ENCODE measurements at places on chromosomes 5 and 9. TPM values are rescaled to one million over a fixed set of nuclear protein-coding genes. Genes with fewer than 3 reads are reported as not detected.

SLC34A1 gene
- total RNA-seq, result not detected

FCHO2 gene
- total RNA-seq, result 92.8 TPM

ORM1 gene
- 6.6 TPM for total RNA-seq

KCNMB1 gene
- total RNA-seq, result not detected

ZNF366 gene
- 14.7 TPM for total RNA-seq

RIMOC1 gene
- 19.9 TPM for total RNA-seq

CEL gene
- not detected for total RNA-seq

EPB41L4B gene
- total RNA-seq, result 30.8 TPM

CCL21 gene
- 1.4 TPM for total RNA-seq

OR1Q1 gene
- total RNA-seq, result not detected

ICE1 gene
- total RNA-seq, result 31.0 TPM

FAM169A gene
- 2.3 TPM for total RNA-seq

HMCN2 gene
- total RNA-seq, result 4.9 TPM

SPATA31A3 gene
- total RNA-seq, result not detected

PRPF4 gene
- total RNA-seq, result 17.6 TPM

CKMT2 gene
- total RNA-seq, result 1.5 TPM

CNTLN gene
- 18.6 TPM for total RNA-seq

CDC25C gene
- total RNA-seq, result 0.85 TPM

All from subcutaneous adipose tissue (tissue), 4 donors.